ENCODE measurements at places on chromosomes 4 and X.

- no peak for DNase-seq
Measured at GRCh38 chr4:30117433-30117832, 602.7 kb upstream of the PCDH7 start.

GRCh38 chr4:74623041-74623440 lies 171.3 kb downstream of the BTC start:
- DNase-seq = no peak

DNA sequence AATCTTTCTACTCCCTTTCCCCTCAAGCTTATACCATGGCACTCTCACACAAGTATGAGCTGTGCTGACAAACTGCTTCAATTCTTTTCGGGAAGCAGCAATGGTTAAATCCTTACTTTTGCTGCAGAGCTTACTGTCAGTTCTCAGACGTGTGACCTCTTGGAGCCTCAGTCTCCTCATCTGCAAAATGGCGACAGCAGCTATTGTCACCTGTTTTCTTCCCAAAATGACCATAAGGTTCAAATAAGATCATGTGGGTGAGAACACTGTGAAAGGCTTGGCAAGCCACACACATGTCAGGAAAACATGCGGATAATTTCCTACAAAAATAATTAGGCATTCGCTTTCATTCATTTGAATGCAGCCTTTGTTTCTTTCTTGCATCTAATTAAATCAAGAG lies 36.8 kb upstream of the IRF2 start:
- no peak for DNase-seq

GRCh38 chr4:67603310-67604028 lies 44.9 kb downstream of the STAP1 start:
- no peak for DNase-seq

DNA sequence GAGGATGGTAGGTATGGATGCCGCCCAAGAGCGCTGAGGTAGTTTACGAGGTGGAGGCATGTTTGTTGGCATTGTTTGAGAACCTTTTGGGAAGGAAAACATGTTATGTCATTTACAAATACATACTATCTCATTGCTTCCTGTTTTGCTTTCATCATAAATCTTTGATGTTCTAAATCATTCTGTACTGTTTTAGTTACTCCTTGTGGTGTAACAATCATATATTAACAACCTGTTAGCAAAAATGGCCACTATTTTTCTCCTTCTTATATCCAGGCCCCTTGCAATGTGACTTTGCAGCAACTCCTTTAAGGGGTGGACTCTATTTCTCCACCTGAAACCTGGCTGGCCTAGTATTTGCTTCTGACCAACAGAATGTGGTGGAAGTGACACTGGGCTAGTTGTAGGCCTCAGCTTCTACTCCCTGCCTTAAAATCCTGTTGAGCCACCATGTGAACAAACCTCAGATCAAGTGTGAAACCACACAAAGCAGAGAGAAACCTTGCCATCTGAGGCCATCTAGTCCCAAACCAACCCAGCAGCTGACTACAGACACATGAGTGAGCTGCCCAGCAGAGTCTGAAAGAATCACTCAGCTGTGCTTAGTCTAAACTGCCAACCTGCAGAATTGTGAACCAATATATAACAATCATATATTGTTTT lies 15.8 kb upstream of the CXorf38 start:
- no peak for DNase-seq

DNA sequence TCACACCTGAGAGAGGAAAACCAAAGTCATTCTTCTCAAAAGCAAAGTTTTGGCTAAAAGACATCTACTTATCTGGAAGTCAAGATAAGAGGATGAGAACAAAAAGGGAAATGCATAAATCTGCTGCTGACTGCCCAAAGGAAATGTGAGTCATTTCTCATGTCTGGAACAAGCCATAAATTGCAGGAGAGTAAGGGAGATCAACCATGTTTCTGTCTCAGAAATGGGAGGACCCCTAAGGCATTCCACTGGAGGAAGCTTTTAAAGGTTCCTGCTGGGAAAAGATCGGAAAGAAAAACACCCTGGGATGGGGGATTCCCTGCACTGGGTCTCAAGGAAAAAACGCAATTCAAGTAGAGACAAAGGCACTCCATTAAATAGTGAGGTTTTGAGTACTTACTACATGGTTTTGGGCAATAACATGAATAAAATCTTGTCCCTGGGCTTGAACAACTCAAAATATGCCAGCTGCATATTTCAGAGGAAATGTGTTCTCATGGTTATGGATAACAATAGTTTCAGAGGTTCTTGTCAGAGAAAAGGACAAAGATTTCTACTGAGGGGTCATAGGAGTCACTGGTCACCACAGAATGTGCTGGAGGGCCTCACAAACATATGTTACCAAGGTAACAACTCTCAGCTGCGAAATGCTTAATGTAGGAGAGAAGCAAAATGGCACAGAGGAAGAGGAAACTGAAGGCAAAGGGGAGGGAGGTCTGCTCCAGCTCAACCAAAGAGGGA lies 19.3 kb downstream of the GPR143 start:
- no peak for DNase-seq

- DNase-seq = no peak
Measured at GRCh38 chr4:126223784-126224407, 909.1 kb downstream of the FAT4 start.

DNA sequence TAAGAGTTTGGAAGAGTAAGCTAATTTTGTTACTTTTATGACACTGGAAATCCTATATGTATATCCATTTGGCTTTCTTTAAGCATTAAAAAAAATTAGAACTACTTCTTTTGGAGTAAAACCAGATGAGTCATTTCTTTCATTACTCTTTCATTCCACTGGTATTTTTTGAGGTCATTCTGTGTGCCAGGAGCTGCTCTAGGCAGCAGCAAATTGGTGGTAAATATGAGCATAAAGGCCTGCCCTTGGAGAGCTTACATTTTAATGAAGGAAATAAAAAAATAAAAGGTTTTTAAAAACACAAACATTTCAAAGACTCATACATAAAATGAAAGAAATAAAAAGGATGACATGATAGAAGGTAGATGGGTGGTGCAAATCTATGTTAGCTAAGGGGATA lies 37.4 kb downstream of the MID1 start:
- no peak for DNase-seq

DNA sequence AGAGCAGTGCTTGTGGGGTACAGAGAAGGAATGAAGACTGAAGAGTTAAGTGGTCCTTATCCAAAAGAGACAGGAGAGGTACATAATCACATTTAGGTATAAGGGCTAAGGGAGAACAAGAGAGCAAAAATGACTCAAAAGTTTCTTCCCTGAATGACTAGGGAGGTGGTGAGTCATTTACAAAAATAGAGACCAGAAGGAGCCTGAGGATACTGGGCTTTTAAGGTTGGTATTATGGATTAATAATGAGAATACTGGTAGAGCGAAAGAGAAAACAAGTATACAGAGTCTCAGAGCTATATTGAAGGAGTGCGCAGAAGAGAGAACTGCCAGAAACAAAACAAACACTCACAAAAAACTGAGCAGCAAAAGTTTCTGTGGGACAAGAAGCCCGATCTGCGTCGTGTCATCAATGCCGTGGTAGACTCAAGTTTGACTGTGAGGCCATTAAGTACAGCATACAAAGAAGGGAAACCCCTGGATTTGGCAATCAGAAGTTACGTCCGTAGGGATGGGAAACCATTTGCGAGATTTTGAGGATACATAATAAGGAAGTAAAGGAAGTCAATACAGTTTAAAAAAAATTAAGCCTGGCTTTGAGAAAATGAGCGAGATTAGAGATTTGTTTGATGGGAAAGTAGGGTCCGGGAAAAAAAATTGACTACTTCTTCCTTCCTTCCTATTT lies 129.1 kb upstream of the STIM2 start:
- no peak for DNase-seq

GRCh38 chrX:97639526-97639925 lies 755.8 kb downstream of the RPA4 start:
- no peak for DNase-seq

- no peak for DNase-seq
Measured at GRCh38 chr4:94634271-94634670, 123.5 kb upstream of the BMPR1B start.

GRCh38 chrX:23773601-23774175 lies 9.3 kb upstream of the SAT1 start:
- DNase-seq = no peak

- no peak for DNase-seq
Measured at GRCh38 chr4:23022032-23022431, 329.3 kb downstream of the GBA3 start.

GRCh38 chrX:1248331-1249061 lies 20.1 kb upstream of the CSF2RA start:
- DNase-seq = no peak

GRCh38 chr4:62130230-62130629 lies 930.1 kb downstream of the ADGRL3 start:
- no peak for DNase-seq

DNA sequence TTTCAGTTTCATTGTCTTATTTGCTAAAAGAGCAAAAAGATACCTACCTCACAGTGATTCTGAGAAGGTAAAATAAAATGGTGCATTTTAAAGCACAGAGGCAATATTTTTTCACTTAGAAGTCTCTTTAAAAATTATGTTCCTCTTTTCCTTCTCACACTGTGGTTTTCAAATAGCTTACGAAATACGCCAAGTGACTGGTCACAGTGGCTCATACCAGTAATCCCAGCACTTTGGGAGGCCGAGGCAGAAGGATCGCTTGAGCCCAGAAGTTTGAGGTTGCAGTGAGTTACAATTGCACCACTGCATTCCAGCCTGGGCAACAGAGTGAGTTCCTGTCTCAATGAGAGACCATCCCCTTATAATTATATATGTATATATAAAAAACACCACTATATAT lies 372.6 kb downstream of the FBXO8 start:
- no peak for DNase-seq

GRCh38 chr4:162461952-162462351 lies 298.2 kb upstream of the FSTL5 start:
- DNase-seq = no peak

DNA sequence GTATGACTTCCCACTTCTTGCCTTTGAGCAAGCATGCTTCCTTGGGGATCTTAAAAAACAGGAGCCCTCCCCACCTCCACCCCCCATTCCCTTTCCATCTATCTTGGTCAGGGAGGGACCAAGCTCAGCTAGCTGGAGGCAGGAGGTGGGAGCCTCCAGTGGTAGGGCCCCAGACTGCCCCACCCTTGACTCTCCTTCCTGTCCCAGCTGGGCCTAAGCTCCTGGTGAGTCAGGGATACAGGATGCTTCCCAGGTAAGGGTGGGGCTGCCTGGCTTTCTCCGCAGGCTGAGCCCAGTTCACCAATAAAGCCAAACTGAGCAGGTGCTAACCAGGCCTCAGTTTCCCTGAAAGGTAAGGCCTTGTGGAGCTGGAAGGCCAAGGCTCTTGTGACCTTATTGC lies 15.2 kb downstream of the EFNB1 start:
- no peak for DNase-seq

DNA sequence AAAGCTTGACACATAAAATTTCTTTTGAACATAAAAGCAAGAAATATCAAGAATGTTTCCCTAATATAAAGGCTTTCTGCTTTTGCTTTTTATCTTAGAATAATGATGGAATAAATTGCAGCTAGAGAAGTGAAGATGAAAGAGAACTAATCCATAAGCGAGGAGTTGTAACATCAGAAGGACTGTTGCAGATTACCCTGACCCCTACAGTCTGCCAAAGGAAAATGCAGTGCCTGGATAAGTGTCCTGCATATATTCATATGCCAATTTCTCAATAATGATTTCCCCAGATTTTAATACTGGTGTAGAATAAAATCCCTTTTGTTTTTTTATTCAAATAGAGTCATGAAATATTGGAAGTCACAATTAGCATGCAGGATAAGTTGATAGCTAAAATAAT lies 115.9 kb downstream of the MAGEC2 start:
- no peak for DNase-seq

- no peak for DNase-seq
Measured at GRCh38 chr4:102663073-102663472, 97.7 kb downstream of the MANBA start.

DNA sequence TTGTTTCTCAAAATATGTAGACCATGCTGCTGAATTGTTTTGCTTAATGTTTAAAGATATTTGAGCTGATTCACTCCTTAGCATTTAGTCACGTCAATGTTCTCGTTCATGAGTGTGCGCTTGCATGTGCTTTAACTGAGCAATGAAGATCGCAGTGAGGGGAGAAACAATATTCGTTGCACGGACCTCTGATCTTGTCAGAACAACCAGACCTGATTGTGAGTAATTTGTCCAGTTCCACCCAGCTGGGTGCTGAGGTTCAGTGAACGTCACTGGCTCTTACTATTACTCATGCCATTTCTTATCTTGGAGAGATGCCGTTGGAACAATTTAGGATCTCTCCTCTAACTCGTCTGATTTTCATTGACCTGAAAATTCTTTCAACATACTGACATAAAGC lies 15.0 kb upstream of the PRKX start:
- DNase-seq = no peak

DNA sequence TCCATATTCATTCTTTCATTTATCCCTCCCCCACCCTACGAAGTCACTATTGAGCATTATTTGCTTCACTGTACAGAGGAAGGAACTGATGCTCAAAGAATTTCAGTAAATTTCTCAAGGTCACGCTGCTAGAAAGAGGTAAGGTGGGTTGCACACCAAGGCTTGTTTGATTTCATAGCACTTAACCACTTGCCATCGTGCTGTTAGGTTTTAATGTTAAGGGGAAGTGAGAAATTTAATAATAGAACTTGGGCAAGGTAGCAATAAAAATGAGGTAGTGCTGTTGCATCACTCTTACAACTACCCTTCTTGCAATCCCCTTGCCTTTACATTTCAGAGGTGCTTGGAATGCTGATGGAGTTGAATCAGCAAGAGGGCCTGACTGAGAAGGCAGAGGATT lies 343.1 kb downstream of the MID1IP1 start:
- DNase-seq = no peak

- DNase-seq = no peak
Measured at GRCh38 chr4:75860606-75861005, 41.6 kb downstream of the PPEF2 start.

DNA sequence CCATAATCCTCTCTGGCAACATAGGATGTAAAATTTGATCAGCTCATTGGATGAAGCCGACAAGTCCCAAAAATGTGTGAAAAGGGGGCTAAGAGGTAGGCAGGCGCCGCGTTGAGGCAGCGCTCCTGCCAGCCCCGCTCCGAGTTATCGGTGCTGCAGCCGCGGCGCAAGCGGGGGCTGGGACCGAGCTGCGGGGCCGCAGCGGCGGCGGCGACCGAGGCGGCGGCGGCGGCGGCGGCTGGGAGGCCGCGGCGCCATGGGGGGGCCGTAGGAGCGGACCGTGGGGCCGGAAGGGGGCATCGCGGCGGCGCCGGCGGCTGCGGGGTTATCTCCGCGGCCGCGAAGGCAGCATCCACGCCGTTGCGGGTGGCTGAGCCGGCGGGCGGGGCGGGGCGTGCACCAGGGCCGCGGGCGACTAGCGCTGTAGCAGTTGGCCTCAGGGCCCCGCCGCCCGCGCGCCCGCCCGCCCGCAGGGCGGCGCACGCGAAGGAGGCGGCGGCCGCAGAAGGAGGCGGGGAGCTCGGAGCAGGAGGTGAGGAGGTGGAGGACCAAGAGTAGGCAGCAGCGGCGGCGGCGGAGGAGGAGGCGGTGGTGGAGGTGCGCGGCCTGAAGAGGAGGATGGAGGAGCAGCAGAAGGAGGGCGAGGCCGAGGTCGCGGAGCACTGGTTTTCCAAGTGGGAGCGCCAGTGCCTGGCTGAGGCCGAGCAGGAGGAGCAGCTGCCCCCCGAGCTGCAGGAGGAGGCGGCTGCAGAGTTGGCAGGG lies 126.0 kb upstream of the CXorf66 start:
- DNase-seq = no peak

All from stimulated activated CD8-positive, alpha-beta memory T cell treated with anti-CD3 and anti-CD28 coated beads, Interleukin-7, amount 100 ng/mL, for 1 hour (primary cell).